ENCODE measurements at places on chromosomes 5 and 9.
A peak's percentile ranks its signal among the peaks of the same experiment; 100 is the strongest.

DNA sequence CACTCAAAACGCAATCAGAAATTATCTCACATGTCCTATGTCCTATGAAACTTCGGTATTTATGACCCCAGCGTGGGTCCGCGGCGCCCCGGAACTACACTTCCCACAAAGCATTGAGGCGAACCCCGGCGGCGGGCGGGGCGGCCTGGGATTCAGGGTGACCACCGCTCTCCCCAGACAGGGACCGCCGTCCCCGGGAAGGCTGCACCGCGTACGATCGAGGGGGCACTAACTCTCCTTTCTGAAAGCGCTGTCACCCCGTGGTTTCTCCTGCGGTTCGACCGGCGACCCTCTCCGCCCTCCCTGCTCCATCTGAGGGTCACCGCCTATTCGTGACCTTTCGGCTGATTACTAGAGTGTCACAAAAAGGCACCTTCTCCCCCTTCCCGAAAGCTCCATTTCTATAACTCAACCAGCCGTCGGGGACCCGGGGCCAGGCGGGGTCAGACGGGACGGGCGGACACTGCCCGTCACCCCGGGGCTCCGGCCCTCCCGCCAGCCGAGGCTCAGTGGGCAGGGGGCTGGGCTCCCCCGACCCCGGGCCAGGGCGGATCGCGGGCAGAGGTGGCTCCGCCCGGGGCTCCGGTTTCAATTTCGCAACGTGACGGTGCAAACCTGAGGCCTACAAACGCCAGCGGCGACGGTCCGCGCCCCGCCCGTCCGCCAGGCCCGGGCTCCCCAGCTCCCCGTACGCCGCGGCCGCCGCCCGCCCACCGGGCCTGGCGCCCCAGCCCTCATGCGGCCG lies 1.3 kb downstream of the ECPAS start:
- peak; percentile 79 for DNase-seq

DNA sequence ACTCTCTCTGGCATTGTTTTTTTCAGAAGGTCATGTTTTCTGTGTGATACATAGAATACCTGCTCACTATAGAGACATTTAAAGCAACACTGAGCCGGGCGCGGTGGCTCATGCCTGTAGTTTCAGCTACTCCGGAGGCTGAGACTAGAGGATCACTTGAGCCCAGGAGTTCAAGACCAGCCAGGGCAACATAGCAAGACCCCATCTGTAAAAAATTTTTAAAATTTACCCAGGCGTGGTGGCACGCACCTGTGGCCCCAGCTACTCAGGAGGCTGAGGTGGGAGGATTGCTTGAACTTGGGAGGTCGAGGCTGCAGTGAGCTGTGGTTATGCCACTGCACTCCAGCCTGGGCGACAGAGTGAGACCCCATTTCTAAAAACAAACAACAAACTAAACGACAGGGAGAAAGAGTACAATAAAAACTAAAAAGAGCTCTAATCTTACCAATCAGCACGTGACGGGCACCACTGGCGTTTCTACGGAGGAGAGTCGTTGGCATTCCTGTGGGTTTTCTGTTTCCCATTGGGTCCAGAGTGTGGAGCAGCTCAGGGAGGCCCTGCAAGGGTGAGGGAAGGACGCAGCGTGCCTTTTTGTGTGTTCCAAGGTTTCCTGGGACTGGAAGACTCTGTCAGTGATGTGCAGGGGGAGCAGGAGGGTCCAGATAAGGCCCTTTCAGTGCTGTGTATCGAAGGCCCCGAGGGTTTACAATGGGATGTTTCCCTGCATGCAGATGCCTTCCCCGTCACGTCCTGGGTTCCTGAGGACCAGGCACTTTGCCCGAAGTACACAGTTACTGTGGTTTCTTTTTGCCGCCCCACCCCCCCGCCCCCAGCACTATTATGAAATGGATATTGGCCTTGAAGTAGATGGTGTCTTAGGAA lies 7.2 kb upstream of the RNU6ATAC start:
- DNase-seq: peak; percentile 27

- no peak for DNase-seq
Measured at GRCh38 chr9:38344566-38345324, 47.8 kb upstream of the ALDH1B1 start.

GRCh38 chr9:78821126-78821822 lies 524.3 kb downstream of the PSAT1 start:
- DNase-seq: no peak

GRCh38 chr5:180090098-180090768 lies 18.7 kb upstream of the RNF130 start:
- peak; percentile 88 for DNase-seq

- no peak for DNase-seq
Measured at GRCh38 chr5:79878721-79879336, 112.2 kb downstream of the MTX3 start.

- DNase-seq: no peak
Measured at GRCh38 chr5:135534609-135535419, 950 bp downstream of the NEUROG1 start.

DNA sequence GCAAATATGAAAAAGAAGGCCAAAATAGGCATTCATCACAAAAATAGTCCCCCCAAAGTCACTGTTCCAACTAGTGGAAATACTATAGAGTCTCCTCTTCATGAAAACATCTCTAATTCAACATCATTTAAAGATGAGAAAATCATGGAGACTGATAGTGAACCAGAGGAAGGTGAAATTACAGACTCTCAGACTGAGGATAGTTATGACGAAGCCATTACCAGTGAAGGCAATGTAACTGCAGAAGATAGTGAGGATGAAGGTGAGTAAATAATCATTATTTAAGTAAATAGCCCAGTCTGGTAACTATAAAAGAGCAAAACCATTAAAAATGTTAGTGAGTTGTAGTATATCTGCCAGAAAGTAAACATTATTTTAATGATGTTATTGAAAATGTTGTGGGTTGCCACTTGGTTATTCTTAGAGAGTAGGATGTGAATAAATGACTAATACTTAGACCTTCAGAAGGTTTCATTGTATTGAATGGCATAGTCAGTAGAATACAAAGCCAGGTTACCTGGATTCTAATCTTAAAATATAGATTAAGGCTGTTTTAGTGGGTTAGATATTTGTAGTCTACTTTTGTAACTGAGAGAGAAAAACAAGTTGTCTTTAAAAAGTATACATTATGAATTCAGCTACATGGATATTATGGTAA lies 16.3 kb downstream of the AGGF1 start:
- no peak for DNase-seq

GRCh38 chr5:399296-400281 lies 43.4 kb upstream of the EXOC3 start:
- DNase-seq: peak; percentile 95

GRCh38 chr9:89527084-89527483 lies 29.2 kb upstream of the SEMA4D start:
- no peak for DNase-seq

- no peak for DNase-seq
Measured at GRCh38 chr5:132498152-132498551, 7.6 kb upstream of the IRF1 start.

DNA sequence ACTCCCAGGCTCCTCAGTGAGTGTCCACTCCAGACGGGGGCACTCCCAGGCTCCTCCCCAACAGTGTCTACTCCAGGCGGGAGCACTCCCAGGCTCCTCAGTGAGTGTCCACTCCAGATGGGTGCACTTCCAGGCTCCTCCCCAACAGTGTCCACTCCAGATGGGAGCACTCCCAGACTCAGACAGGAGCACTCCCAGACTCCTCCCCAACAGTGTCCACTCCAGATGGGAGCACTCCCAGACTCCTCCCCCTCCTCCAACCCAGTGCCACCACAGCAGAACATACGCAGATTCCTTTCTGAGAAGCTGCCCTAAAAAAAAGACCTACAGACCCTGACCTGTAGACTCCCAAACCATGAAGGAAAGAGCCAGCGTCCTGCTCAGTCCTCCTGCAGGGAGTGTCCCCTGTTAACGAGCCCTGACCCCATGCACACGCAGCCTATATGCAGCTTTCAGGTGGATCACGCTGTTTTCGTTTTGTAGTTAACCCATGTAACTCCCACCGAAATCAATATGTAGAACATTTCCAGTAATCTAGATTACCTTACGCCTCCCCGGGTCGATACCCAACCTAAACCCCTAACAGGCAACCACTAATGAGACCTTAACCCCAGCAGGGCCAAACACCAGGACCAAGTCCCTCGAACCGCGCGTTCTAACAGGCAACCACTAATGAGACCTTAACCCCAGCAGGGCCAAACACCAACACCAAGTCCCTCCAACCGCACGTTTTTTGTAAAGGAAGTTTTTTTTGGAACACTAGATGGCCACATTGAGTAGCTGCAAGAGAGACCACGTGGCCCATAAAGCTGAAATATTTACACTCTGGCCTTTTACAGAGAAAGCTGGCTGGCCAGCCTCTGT lies 15.7 kb downstream of the PNPLA7 start:
- DNase-seq: peak; percentile 86

- DNase-seq: no peak
Measured at GRCh38 chr9:120924698-120925534, 1.7 kb downstream of the TRAF1 start.

DNA sequence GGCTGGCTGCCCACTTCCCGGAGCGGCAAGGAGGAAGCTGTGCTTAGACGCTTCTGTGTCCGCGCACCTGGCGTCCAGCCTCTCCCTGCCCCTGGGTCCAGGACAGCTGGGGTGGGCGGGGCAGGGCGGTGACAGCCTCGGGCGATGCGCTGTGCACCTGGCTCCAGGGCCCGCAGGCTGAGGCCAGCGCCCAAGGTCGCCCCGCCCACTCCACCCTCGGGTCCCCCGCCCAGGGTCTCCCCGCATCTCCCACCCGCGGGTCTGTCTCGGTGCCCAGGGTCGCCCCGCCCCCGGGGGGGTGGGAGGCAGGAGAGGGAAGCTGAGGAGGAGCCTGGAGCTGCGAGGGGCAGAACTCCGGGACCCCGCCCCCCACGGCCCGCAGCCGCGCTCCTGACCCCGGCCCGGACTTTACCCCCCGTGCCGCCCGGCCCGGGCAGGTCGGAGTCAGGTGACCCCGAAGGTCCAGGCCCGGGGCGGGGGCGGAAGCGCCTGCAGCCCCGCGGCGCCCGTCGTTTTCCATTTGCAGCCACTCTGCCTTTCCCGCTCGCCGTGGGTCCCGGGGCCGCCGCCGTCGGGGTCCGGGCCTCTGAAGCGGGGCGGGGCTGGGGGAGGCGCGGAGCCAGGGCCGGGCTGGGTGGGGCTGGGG lies at the start of gene ENTPD8:
TSS of gene ENTPD8 (minus strand) at position 69 of the 646 bp plus-strand sequence. CDS start 3,072 bp downstream, outside the sequence.
- peak; percentile 46 for DNase-seq

DNA sequence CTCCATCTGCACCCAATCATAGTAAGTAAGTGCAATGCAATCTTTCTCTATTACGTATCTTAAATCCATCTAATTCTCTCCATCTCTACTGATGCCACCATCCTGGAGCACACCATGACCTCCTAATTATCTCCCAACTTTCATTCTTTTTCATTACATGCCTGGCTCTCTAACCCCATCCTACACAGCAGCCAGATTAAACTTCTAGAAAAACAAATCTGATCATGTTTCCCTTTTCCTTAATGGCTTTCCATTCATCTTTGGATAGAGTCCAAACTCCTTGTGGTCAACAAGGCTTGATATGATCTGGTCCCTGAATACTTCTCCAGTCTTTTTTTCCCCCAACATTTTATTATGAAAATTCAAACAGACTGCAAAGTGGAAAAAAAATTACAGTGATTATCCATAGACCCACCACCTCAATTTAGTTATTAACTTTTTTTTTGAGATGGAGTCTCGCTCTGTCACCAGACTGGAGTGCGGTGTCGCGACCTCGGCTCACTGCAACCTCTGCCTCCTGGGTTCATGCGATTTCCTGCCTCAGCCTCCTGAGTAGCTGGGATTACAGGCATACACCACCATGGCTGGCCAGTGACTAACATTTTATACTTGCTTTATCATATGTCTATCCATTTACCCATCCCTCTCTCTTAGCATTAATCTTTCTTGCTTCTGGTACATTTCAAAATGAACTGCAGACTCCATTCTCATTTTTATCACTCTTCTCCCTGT lies 5.2 kb downstream of the PPP2R2B start:
- no peak for DNase-seq

DNA sequence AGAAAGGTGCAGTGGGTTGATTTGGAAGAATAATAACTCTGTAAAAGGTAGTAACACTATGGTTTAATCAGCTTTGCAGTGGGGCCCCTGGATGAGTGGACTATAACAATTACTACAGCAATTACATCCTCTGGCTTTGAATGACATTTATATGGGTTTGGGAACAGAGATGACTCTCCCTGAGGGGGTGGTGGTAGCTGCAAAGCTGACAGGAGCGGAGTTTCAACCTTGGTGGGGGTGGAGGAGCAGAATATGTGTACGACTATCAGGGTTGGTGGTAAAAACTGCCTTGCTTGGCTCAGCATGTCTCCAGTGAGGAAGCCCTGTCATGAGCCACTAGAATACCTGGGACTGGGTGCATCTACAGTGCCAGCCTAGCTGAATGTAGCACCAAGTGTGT lies 28.3 kb upstream of the NR3C1 start:
- DNase-seq: no peak

- DNase-seq: peak; percentile 15
Measured at GRCh38 chr5:89072842-89073672, 190.1 kb upstream of the MEF2C start.

- no peak for DNase-seq
Measured at GRCh38 chr5:79621056-79621455, 8.8 kb downstream of the TENT2 start.

- DNase-seq: peak; percentile 39
Measured at GRCh38 chr5:115815006-115815692, 1.3 kb downstream of the CDO1 start.

DNA sequence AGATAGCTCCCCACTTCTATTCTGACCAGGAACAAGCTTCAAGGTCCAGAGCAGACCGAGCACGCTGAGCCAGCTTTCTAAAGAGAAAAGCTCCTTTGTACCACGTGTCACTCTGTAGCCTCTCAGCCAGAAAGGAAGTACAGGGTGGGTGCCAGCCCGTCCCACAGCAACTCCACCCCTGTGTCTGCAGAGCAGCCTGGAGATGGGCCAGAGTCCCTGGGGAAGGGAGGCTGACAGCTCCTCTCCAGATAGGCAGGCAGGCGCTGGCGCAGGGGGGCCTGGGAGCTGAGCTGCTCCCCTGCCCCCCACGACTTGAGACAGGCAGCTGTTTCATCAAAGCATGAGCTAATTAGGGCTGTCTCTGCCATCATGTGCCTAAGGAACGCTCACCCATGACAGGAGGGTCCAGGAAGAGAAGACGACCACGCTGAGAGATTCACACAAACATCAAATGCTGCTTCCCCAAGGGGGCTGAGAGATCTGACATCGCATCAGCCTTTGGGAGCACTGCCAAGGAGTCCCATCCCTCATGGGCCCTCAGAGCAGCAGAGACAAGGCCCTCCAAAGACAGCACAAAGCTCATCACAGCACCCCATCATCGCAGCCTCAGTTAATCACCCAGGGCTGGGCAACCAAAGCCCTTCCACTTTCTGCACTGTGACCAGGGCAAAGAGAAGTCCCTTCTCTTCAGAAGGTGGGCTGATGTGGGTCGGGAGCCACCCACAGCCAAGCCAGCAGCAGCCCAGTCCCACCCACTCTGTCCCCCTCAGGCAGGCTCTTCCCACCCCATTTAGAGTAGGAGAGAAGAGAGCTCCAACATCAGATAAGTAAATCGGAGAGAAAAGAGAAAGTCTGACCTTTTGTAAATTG lies 78.5 kb upstream of the LRRTM2 start:
- DNase-seq: peak; percentile 97

Data from lung (tissue), 17 donors.